ENCODE measurements at places on chromosomes 4 and X.

DNA sequence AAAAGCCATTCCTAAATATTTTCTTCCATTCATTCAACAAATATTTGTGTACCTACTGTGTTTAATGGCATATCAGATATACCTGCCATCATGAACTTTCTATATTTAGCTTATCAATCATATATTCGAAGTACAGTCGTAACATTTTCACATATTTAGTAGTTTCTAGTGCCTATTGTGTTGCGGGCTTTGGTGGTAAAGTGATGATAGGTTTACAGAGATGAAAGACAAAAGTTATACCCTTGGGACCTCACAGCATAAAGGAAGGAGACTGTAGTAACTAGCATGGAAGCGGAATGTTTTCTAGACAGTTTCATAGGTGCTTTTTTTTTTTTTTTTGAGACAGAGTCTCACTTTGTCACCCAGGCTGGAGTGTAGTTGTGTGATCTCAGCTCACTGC is 39.5 kb downstream of the RBPJ start:
- DNase-seq: no peak

DNA sequence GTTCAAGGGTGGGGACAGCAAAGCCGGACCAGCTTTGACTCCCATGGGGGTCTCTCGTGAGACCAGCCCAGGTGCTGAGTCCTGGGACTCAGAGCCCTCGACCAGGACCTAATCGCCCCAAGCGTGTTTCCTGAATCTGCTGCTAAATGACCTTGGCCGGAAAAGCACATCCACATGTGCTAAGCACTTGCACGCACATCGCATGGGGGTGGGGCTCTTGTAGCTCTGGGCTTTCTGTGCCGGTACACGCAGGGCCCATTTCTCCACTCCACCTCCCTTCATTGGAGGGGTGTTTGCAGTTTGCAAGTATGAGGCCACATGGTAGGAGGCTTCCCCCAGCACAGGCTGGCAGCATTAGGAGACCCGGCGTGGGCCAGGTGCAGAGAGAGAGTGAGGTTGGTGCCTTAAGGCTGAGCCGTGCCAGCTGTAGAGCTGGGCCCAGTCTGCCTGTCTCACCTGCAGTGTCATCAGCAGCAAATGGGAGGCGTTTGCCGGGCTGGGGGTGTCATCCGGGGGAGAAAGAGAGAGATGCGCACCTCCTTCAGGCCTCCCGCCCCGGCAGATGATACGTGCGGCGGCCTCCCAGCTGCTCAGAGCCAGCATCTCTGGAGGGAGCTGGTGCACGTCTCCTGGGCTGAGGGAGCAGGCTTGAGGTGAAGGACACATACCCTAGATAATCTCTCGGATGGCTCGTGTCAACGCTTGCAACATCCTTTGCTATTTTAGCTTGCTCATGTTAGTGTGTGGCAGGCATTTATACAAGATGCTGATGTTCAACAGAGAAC is 45.2 kb upstream of the CLCN4 start:
- peak; percentile 64 for DNase-seq

- peak; percentile 50 for DNase-seq
Observed at GRCh38 chr4:124437853-124438495, 274.6 kb downstream of the ANKRD50 start.

- DNase-seq: no peak
Observed at GRCh38 chr4:159292137-159292896, 189.4 kb downstream of the RAPGEF2 start.

GRCh38 chr4:48968814-48969213 is 17.3 kb upstream of the CWH43 start:
- peak; percentile 85 for DNase-seq

DNA sequence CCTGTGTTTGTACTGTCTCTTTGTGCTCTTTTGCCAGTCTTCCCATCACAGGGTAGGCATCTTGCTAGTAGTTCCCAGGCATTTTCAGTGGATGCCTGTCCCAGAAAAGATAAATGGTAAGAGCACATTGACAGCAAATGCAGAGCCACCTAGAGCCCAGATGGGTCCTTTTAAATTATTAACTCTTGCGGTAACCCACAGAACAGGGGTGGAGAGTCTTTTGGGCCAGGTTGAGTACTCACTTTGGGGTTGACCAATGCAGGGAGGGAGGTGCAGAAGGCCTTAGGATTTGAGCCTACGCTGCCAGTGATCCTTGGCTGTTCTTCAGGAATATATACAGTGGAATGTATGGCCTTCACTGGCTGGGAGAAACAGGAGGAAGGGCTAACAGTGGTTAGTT is 173.8 kb downstream of the MSN start:
- no peak for DNase-seq

DNA sequence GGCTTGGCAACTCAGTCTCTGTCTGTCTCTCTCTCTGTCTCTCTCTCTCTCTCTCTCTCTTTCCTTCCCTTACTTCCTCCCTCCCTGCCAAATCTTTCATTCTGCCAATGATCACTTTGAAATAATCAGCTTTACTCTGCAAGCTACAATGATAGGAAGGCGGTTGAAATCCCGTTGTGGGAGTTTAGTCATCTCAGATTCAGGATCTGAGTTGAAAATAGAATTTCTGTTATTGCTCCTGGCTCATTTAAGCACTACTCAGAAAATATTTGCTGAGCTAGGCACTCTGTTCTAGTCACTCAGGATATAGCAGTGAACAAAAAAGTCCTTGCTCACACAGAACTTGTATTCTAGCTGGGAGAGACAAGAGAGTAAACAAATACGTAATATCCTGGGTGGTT is 56.3 kb upstream of the DCTD start:
- no peak for DNase-seq

GRCh38 chr4:111435986-111436744 is 709.1 kb upstream of the FAM241A start:
- DNase-seq: no peak

DNA sequence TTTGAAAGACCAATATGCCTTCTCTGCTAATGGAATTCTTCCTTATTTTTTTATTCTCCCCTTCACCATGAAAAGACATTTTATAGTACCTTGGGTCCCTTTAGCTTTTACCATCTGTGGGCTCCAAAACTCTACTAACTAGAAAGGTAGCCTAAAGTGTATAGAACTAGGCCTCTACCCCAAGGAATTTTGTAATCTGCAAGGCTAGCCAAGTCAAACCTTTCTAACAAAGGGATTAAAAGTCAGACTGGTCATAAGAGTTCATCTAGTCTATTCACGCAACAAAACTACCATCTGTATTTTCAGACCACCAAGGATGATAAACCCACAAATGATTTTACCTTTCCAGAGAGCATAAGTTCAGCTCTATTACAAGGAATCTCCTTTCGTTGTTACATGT is 189.5 kb upstream of the DCAF8L1 start:
- no peak for DNase-seq

GRCh38 chr4:108350332-108350731 is 181.6 kb upstream of the LEF1 start:
- DNase-seq: no peak

DNA sequence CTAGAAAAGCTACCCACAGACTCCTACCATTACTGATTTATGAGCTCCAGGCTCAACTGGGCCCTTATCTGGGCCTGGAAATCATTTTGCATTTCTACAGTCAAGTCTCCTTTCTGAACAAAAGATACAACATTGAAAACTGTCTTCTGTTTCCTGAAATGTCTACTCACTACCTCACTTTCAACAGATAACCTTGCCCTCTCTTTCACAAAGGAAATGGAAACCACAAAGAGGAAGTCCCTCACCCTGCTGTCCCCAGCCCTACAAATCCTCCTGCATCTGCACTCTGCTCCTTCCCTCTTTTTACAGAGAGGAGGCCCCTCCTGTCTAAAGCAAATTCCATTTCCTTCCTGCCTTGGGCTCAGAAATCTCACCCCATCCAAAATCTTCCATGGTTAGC is 24.8 kb upstream of the CYBB start:
- no peak for DNase-seq

- DNase-seq: no peak
Observed at GRCh38 chr4:172168888-172169287, 355.7 kb downstream of the GALNTL6 start.

DNA sequence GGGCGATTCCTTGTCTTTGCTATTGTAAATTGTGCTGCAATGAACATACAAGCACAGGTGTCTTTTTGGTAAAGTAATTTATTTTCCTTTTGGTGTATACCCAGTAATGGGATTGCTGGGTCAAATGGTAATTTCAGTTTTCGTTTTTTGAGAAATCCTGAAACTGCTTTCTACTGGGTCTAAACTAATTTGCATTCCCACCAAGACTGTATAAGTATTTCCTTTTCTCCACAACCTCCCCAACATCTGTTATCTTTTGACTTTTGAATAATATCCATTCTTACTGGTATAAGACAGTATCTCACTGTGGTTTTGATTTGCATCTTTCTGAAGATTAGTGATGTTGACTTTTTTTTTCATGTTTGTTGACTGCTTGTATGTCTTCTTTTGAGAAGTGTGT is 2506.0 kb downstream of the PCDH7 start:
- DNase-seq: no peak

GRCh38 chr4:956531-957230 is 16.7 kb downstream of the DGKQ start:
- DNase-seq: no peak

DNA sequence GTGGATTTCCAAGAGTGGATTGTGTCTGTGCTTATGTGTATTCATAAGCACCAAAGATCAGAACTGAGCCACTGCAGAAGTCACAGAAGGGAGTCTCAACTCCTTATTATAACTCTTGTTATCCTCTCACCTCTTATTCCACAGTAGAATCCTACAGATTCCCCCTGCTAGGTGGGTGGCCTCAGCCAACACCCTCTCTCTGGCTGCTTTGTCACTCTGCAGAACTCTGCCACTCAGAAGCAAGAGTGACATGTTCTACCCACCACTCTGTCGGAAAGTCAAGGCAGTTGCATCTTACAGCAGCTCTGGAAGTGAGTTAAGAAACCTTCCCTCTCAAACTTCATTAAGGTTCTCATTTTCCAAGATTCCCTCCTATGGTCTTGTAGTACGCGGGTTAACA is 41.9 kb downstream of the PTCHD1 start:
- DNase-seq: no peak

DNA sequence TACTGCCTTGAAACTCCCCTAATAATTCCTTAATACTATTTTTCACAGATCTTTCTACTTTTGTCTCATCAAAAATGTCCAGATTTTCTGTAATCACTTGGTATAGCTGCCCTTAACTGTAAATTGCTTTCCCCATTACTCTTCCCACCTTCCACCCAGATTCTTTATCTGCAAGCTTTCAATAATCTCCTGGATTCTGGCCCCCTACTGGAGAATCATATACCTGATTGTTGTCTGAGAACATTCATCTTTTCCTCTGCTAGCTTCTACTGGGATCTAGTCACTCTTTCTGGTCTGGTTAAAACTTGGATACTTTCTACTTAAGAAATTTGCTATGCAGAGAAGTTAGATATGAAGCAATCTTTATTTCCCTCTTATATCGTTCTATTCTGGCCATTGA is 552.6 kb downstream of the PCDH19 start:
- DNase-seq: no peak

GRCh38 chrX:109622270-109622669 is 2.7 kb downstream of the KCNE5 start:
- DNase-seq: no peak

DNA sequence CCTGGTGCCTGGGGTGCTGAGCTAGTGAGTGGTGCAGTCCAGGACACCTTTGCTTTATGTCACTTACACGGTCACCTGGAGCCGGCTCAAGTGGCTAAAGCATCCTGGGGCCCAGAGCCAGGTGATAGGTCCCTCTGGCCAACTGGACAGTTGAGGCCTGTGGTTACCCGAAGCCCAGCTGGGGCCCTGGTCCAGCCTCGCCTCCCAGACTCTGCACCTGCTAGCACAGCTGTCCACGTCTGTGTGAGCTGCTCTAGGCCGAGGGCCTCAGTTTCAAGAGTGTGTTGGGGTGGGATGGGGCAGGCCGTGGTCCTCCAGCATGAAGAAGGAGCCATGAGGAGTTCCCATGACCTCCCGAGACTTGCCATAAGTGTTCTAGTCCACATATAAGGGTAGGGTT is 7.7 kb upstream of the ADD1 start:
- no peak for DNase-seq

GRCh38 chrX:72122621-72123337 is 8.9 kb downstream of the RTL5 start:
- no peak for DNase-seq

GRCh38 chrX:41087201-41087600 is 2.0 kb downstream of the USP9X start:
- DNase-seq: no peak

- DNase-seq: no peak
Observed at GRCh38 chr4:101370663-101371210, 23.4 kb upstream of the PPP3CA start.

DNA sequence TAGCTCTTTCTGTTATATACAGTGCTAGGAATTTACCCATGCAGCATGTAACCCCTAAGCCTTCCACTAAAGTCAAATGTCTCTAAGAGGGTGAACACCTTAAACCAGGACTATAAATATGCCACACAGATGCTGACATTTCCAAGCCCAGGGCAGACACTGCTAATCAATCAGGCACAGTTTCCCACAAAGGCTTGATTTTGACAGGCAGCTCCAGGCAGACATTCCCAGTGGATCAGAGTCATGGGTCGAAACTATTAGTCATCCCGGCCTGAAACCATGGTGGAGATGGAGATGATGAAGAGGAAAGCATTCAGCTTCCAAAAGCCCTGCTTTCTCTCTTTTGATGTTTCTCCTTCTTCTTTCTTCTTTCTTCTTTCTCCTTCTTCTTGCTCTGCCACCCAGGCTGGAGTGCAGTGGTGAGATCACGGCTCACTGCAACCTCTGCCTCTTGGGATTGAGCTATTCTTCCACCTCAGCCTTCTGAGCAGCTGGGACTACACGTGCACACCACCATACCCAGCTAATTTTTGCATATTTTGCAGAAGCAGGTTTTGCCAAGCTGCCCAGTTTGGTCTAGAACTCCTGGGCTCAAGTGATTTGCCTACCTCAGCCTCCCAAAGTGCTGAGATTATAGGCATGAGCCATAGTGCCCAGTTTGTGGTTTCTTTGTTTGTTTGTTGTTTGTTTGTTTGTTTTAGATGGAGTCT is 21.0 kb upstream of the SORCS2 start:
- DNase-seq: no peak

- no peak for DNase-seq
Observed at GRCh38 chrX:83345298-83345697, 162.8 kb upstream of the POU3F4 start.

DNA sequence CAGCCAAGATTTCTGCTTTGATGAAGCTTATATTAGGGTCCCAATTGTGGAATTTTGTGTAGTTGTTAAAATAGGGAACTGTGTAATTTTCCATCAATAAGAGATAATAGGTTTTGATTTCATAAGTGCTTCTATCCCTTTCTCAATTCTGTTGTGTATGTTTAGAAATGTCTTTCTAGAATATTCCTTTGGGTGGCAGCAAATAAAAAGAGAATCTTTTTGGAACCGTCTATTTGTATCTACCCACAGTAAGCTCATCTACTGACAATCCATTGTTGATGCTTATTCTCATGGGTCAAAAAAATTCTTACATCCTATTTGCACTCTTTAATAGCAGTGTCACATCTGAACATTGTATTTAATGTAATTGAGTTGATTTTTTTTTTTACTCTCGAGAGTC is 61.7 kb downstream of the TMA16 start:
- DNase-seq: no peak
